ENCODE measurements at places on chromosomes 4 and X.

GRCh38 chrX:10157543-10157942 is 768 bp downstream of the CLCN4 start:
- DNase-seq, result no peak

DNA sequence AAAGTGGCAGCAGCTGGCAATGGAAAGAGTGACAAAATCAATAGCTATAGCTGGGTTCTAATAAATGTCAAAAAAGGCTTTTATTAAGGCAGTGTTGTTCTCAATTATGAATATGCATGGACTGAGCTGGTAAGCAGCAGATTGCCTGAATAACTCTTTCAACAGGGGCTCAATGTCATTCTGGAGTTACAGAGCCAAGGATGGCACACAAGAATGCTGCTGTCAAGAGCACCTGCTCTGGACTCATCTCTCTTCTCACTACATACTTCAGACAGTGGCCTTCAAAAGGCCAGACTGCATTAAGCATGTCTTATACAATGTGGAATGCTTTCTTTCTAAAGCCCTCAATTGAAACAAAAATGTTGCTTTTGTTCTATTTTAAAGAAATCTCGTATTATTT is 351.4 kb downstream of the KLHL13 start:
- no peak for DNase-seq

- no peak for DNase-seq
These were observed 43.7 kb downstream of the TASL start for GRCh38 chrX:30533835-30534234.

DNA sequence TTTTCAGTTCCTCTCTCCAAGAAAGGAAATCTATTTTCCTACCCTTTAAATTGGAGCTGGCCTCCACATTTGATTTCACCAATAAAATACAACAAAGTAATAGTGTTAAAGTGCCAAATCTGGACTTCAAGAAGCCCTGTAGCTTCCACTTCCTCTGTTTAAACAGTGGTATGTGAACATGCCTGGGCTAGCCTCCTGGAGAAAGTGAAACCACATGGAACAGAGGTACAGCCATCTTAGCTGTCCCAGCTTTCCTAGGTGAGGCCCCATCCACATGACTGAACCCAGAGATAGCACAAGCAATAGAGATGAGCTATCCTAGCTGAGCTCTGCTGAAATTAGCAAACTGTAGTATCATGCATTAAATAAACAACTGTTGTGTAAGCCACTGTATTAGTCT is 131.8 kb upstream of the VCX start:
- no peak for DNase-seq

GRCh38 chr4:61204353-61205060 is 4.4 kb downstream of the ADGRL3 start:
- no peak for DNase-seq

GRCh38 chrX:41055740-41056139 is 29.5 kb upstream of the USP9X start:
- no peak for DNase-seq
